ENCODE measurements at places on chromosomes 3 and 15. TPM values are rescaled to one million over a fixed set of nuclear protein-coding genes. Genes with fewer than 3 reads are reported as not detected.

Gene A4GNT
- total RNA-seq, result not detected

Gene HIGD1A
- total RNA-seq, result 88.6 TPM

DNA sequence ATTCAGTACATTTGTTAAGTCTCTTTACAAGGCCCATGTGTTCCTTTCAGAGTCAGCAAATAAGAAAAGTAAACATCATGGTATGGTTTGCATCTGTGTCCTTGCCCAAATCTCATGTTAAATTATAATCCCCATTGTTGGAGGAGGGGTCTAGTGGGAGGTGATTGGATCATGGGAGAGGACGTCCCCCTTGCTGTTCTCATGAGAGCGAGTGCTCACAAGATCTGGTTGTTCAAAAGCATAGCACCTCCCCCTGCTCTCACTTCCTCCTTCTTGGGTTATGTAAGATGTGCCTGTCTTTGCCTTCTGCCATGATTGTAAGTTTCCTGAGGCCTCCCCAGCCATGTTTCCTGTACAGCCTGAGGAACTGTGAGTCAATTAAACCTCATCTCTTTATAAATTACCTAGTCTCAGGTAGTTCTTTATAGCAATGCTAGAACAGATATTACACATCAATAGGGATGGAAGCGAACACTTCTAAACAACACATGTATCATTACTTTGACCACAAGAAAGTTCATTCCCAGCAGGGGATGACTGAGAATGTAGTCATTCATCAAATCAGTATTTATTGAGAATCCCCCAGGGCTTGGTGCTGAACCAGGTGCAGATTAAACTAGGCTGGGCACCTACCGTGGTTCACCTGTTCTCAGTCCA, 4.1 kb downstream of the EFCAB12 start:
- H3K4me3 ChIP-seq, result no peak overlapping the region
- peaks cover 27% of the 10 kb centered on the region for H3K4me1 ChIP-seq
- no peak for DNase-seq
- peaks cover 4% of the 10 kb centered on the region for H3K36me3 ChIP-seq
- H3K27me3 ChIP-seq, result peaks cover 3% of the 10 kb centered on the region
- peak overlapping the region; percentile 14 for H3K27ac ChIP-seq

Gene C3orf85
- not detected for total RNA-seq

Gene CMTM7
- total RNA-seq, result 46.3 TPM

DNA sequence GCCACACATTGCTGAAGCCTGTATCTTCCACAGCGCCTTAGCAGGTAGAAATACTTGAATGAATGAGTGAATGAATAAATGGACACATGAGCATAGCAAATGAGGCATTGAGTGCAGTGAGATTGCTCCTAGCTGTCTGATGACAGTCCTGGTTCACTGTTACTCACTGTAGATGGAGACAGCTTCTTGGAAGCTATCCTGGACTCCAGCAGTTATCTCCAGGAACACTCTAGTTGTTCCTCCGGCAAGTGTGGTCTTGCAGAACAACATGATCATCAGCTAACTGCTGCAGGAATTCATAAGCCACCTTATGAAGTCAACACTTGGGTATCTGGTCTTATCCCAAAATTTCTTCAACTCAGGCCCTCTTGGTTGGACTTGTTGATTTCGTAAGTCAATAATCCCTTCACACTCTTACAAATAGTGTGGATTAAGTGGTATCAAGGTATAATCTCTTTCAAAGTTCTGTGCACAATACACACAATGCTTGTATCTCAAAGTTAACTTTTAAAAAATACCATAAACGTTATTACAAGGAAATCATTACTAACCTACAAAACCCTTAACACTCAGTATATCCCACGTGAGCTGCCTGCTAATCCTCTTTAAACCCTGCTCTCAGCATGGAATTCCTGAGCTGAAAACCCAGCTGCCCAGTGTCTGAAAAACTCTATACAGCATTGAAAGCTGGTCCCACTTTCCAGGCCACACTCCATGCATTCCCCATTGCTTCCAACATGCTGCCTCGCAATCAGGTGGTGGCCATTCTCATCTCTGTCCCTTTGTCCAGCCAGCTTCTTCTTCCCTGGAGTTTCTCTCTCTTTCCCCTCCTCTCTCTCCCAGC, 14.4 kb upstream of the ZBTB38 start:
- no peak overlapping the region for H3K4me3 ChIP-seq
- DNase-seq, result no peak
- H3K27me3 ChIP-seq, result peaks cover 17% of the 10 kb centered on the region
- no peak overlapping the region for H3K27ac ChIP-seq

- no peak for DNase-seq
- peaks cover 47% of the 10 kb centered on the region for H3K4me1 ChIP-seq
- H3K4me3 ChIP-seq, result peak overlapping the region; percentile 18
- peaks cover 12% of the 10 kb centered on the region for H3K36me3 ChIP-seq
These were observed 34.1 kb downstream of the AKAP13 start for GRCh38 chr15:85414495-85414894.

- H3K4me3 ChIP-seq, result no peak overlapping the region
- H3K4me1 ChIP-seq, result no peaks in the 10 kb centered on the region
- no peak for DNase-seq
- no peaks in the 10 kb centered on the region for H3K27me3 ChIP-seq
- no peaks in the 10 kb centered on the region for H3K36me3 ChIP-seq
These were observed 346.7 kb downstream of the IL20RB start for GRCh38 chr3:137304313-137305056.

DNA sequence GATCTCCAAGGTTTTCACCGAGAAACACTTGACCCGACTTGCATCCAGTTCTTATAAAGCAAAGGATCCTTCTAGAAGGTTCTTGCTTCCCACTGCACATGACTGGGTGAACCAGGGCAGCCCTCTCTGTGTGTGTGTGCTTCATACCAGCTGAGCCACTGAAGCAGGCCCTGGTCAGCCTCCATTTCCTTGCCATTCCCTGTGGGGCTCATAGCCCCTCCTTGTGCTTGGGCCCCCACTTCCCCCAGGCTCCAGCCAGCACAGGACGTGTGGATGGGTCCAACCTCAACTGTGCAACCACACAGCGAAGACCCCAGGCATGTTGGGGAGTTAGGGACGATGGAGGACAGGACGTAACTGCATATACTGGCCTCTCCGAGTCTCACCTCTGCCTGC, 15.5 kb downstream of the KLF15 start:
- H3K27me3 ChIP-seq, result no peaks in the 10 kb centered on the region
- H3K36me3 ChIP-seq, result no peaks in the 10 kb centered on the region
- H3K4me1 ChIP-seq, result no peaks in the 10 kb centered on the region
- no peak for DNase-seq
- H3K4me3 ChIP-seq, result no peak overlapping the region
- no peak overlapping the region for H3K27ac ChIP-seq

DNA sequence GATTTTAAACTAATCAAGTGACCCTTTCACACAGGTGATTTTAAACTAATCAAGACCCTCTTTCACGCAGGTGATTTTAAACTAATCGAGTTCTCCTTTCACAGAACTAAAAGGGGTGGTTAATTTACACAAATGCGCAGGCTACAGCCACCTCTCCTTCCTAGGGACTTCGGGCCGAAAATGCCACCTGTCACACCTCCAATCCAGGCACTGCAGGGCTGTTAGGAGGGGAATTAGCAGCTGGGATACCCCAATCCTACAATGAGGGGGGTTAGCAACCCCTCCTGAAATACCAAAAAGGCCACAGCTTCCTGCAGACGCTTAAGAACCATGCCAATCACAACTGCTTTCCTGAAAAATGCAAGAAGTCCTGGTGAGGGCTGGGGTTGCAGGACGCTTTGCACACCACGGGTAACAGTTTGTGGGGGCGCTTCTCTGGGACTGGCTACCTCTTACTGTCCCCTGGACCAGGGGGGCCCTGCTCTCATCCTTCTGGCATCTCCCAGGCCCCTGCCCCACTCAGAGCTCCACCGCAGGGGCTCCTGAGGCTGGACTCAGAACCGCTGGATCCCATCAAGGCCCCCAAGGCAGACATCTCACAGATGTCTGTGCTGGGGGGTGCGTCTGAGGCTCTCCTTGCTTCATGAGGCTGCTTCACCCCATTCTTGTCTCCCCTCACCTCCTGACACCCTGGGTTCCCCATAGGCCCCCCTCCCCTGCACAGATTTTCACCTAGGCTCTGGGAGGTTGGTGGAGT, 145.9 kb downstream of the OR4M2 start:
- H3K27me3 ChIP-seq, result peaks cover 8% of the 10 kb centered on the region
- DNase-seq, result no peak
- H3K4me3 ChIP-seq, result no peak overlapping the region
- H3K4me1 ChIP-seq, result peaks cover 13% of the 10 kb centered on the region
- no peaks in the 10 kb centered on the region for H3K36me3 ChIP-seq

- no peak overlapping the region for H3K4me3 ChIP-seq
- no peaks in the 10 kb centered on the region for H3K36me3 ChIP-seq
- no peak for DNase-seq
- no peak overlapping the region for H3K27ac ChIP-seq
These were observed 44.4 kb downstream of the RAB11A start for GRCh38 chr15:65913631-65914199.

GRCh38 chr3:78621061-78621716, 1146.6 kb downstream of the ROBO1 start:
- no peaks in the 10 kb centered on the region for H3K27me3 ChIP-seq
- no peak overlapping the region for H3K27ac ChIP-seq
- H3K4me3 ChIP-seq, result no peak overlapping the region
- DNase-seq, result no peak
- H3K36me3 ChIP-seq, result no peaks in the 10 kb centered on the region

Gene CFAP100
- not detected for total RNA-seq

- no peaks in the 10 kb centered on the region for H3K4me1 ChIP-seq
- no peak overlapping the region for H3K4me3 ChIP-seq
- H3K27me3 ChIP-seq, result peaks cover 18% of the 10 kb centered on the region
- H3K36me3 ChIP-seq, result no peaks in the 10 kb centered on the region
- no peak overlapping the region for H3K27ac ChIP-seq
These were observed 125.2 kb downstream of the TMCO5A start for GRCh38 chr15:38059665-38060064.

DNA sequence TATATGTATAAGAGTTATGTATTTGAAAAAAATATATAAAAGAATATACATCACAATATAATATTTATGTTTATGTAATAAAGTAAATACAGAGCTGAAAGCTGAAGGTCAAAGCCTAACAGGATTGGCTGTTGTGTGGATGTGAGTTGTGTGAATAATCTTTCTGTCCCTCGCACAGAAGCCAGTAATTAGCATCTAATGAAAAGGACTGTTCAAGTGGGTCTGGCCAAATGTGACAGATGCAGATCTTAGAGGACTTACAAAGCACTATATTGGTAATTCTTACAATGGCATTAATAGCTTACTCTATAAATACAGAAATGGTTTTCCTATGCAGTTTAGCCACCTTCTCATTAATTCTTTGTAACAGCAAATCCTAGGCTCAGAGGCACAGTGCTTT, 2.4 kb downstream of the MKRN3 start:
- H3K4me3 ChIP-seq, result no peak overlapping the region
- no peaks in the 10 kb centered on the region for H3K4me1 ChIP-seq
- DNase-seq, result no peak
- H3K36me3 ChIP-seq, result no peaks in the 10 kb centered on the region

- H3K4me3 ChIP-seq, result no peak overlapping the region
- peaks cover 41% of the 10 kb centered on the region for H3K27me3 ChIP-seq
- H3K4me1 ChIP-seq, result no peaks in the 10 kb centered on the region
- H3K27ac ChIP-seq, result no peak overlapping the region
These were observed 21.9 kb upstream of the NR1I2 start for GRCh38 chr3:119759962-119760361.

DNA sequence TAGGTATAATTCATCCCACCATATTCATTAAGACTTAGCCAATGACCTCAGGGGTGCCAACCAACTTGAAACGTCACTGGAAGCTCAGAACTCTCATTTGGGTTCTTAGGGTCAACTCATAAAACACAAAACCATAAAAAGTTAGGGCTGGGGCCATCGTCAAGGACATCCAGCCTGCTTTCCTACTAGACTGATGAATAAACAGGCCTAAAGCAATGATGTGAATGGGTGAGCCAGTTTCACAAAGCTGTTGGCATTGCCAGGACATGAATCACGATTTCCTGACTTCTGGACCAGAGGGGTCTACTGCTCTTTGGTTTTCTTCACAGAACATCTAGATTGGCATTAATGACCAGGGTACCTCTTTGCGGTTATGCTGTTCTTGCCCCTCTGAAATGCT, 64.7 kb downstream of the EOMES start:
- peaks cover 6% of the 10 kb centered on the region for H3K27me3 ChIP-seq
- H3K27ac ChIP-seq, result no peak overlapping the region
- peaks cover 5% of the 10 kb centered on the region for H3K4me1 ChIP-seq
- no peak for DNase-seq
- no peak overlapping the region for H3K4me3 ChIP-seq

Gene KBTBD13
- total RNA-seq, result not detected

DNA sequence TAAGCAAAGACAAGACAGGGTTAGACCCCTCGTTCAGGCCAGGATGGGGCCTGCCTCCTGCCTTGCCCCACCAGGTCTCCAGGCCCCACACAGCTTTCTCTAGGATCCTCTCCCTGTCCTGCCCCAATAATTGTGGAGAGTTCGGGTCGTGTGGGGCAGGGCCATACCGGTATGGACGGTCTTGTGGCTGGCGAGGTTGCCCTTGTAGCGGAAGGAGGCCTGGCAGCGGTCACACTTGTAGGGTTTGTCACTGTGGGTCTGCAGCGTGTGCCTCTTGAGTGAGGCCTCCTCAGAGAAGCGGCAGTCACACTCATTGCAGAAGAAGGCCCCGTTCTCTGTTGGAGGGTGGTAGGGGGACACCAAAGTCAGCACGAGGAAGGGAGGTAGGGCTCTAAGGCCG, 18.7 kb downstream of the BCL6 start:
- H3K4me1 ChIP-seq, result peaks cover 1% of the 10 kb centered on the region
- no peak overlapping the region for H3K4me3 ChIP-seq
- DNase-seq, result no peak
- H3K27ac ChIP-seq, result no peak overlapping the region

Gene DGKG
- 0.14 TPM for total RNA-seq

DNA sequence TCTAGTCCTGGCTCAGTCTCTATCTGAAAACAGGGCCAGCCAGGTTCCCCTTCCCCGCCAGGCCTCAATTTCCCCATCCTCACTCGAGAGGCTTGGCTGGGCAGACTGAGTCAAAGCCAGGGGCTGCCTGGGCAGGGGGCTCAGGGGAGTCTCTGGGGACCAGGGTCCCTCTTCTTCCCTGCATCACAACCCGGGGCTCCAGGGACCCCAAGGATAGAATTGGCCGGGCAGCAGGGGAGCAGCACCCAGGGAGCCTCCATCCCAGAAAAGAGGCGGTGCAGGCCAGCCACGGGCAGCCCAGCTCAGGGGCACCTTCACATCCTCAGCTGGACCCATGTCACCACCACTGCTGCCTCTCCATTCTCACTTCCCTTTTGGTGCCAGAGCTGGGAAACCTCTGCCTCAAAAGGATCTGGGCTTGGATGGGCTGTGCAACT, 13.3 kb upstream of the PLXND1 start:
- no peaks in the 10 kb centered on the region for H3K36me3 ChIP-seq
- no peak for DNase-seq
- peaks cover 4% of the 10 kb centered on the region for H3K4me1 ChIP-seq
- H3K27me3 ChIP-seq, result peaks cover 3% of the 10 kb centered on the region

Gene ETV5
- total RNA-seq, result 2.2 TPM

GRCh38 chr15:69609776-69610175, 157.2 kb downstream of the RPLP1 start:
- no peaks in the 10 kb centered on the region for H3K36me3 ChIP-seq
- no peak overlapping the region for H3K27ac ChIP-seq
- no peak overlapping the region for H3K4me3 ChIP-seq
- peaks cover 14% of the 10 kb centered on the region for H3K4me1 ChIP-seq
- peaks cover 9% of the 10 kb centered on the region for H3K27me3 ChIP-seq
- DNase-seq, result no peak

GRCh38 chr15:28191832-28192231, 92.7 kb upstream of the OCA2 start:
- peaks cover 31% of the 10 kb centered on the region for H3K36me3 ChIP-seq
- no peak overlapping the region for H3K27ac ChIP-seq

Measured in activated CD4-positive, alpha-beta T cell treated with anti-CD3 and anti-CD28 coated beads, Interleukin-2, amount 10 ng/mL, durations not matched to agents 24 days and 14 days (primary cell).